ENCODE measurements at places on chromosomes 7 and 10.

- no peak for DNase-seq
Observed at GRCh38 chr7:104677587-104677986, 336.4 kb upstream of the KMT2E start.

DNA sequence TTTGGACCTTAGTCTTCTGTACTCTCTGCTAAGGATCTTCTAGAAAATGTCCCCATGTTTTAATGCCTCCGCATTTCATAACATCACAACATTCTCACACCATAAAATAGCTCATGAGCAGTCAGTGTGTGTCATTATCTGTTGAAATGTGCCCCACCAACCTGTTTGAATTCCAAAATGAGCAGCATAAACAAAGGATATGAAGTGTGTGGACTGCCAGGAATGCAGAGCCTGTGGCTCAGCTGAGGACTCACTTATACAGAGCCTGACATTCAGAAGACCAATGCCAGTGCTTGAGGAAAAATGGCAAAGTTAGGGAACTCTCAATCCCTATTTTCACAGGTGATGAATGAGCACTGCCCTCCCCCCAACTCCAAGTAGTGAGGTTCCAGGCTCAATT lies 621.4 kb downstream of the POM121L12 start:
- no peak for DNase-seq

- DNase-seq = no peak
Observed at GRCh38 chr7:17071866-17072265, 190.1 kb upstream of the AGR3 start.

DNA sequence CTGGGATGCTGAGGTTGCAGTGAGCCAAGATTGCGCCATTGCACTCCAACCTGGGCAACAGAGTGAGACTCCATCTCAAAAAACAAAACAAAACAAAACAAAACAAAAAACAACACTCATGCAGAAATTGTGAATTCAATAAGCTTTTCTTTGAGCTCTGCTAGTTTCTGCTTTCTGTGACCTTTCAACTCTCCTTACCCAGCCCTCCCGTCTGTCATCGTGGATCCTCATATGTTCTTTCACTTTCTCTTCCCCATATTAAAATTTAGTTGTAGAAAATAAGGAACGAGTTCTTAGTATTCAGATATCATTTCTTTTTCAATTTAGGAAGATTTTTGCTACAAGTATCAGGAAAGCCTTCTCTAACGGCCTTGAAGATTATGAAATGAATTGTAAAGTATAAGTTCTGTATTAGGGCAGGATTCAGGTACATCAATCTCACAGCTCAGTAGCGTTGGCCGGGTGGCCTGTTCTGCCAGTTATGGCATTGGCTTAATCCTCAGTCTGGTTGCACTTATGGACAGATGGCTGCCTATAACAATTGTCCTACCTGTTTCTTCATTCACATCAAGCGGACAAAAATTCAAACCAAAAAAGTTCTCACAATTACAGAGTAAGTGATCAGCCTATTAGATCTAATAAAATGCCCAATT lies 1167.0 kb downstream of the SORCS3 start:
- no peak for DNase-seq

DNA sequence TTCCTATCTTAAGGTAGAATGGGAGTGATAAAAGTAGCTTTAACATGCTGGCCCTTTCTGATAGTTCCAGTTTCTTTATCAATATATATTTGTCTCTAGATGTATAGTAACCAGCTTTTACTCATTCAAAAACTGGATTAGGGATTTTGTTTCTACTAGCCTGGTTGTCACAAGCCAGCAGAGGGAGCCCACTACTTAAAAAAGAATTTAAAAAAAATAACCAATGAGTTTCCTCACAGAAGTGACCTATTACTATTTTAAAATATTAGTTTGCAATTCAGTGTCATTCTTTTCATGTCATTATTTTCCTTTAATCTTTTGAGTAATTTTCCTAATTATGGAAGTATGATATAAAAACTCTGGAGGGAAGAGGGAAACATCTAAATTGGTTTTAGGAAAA lies 142.1 kb downstream of the PHTF2 start:
- no peak for DNase-seq
